NCI-H1105 (cell line): ENCODE measurements at places on chromosomes 11 and 22.
A peak's percentile ranks its signal among the peaks of the same experiment; 100 is the strongest.

GRCh38 chr11:2099516-2100349, 39.5 kb downstream of the IGF2 start:
- DNase-seq: peak; percentile 94

DNA sequence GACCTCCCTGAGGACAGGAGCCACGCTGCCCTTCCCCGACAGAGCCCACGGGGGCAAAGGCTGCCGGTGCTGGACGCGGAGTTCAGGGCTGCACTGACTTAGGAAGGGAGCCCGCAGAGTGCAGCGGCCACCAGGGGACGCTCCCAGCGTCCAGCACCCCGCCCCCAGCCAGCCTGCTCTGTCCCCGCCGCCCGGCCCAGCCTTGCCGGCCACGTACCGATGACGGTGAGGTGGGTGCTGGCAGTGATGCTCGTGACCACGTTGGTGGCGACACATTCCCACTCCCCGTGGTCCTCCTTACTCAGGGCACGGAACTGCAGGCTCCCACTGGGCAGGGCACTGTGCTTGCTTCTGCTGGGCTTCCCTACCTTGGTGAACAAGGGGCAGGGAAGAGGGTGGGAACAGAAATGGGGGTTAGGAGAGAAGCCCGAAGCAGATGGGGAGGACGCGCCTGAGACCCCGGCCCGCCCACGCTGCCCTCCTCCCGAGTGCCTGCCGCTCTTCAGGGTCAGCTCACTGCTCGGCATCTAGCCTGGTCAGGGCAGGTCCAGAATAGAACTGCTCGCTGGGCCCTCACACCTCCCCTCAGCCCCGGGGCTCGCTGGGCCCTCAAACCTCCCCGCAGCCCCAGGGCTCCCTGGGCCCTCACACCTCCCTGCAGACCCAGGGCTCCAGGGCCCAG, 25.9 kb downstream of the IGSF9B start:
- DNase-seq: no peak

- DNase-seq: no peak
These were observed 198.4 kb downstream of the SBF2 start for GRCh38 chr11:10095412-10096208.

DNA sequence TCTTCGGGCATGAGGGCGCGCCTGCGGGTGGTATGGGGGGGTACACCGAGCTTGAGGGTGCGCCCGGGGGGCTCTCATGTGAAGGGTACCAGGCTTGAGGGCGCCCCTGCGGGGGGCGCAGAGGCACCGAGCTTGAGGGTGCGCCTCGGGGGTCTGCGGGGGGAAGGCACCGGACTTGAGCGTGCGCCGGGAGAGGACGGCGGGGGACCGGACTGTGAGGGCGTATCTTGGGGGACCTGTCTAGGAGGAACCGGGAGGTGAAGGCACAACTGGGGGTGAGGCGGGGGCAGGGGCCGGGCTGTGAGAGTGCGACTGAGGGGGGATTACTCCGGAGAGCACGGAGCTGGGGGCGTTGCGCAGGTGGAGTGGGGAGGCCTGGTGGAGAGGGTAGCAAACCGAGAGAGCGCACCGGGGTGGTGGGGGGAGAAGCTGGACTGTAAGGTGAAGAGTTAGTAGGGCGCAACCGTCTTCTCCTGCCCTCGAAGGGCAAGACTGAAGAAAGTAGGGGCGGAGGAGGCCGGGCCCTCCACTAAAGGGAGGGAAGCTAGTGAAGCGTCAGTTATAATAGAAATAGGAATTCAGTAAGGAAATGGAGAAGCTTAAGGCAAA, 1.1 kb upstream of the DDX6 start:
- no peak for DNase-seq

- DNase-seq: no peak
These were observed 100.3 kb downstream of the FAT3 start for GRCh38 chr11:92324890-92325289.

GRCh38 chr22:32634421-32634981, 159.9 kb downstream of the FBXO7 start:
- no peak for DNase-seq

DNA sequence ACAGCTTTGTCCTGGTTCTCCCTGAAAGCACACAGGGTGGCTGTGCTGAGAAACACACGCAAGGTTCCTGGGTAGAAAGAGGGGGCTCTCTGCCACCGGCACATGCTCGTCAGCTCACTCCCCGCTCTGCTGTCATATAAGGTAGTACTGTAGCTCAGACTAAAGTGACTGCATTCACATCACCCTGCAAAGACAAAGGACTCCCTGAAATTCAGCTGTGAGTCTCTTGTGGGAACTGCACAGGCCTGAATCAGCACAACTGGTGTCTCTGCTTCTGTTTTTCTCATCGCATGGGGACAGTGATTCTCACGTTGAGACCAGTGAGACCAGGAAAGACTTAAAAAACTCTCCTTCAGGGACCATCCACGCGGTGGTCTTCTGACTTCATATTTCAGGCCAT, 124.1 kb upstream of the BID start:
- DNase-seq: no peak

GRCh38 chr22:21677606-21678443, 12.0 kb downstream of the PPIL2 start:
- DNase-seq: no peak

GRCh38 chr11:95647871-95648270, 141.7 kb downstream of the FAM76B start:
- no peak for DNase-seq

GRCh38 chr11:880447-880846, 30.2 kb downstream of the CHID1 start:
- no peak for DNase-seq

GRCh38 chr11:92473736-92474135, 249.1 kb downstream of the FAT3 start:
- DNase-seq: no peak

- no peak for DNase-seq
These were observed 37.4 kb downstream of the PRR5L start for GRCh38 chr11:36333468-36333867.

- DNase-seq: no peak
These were observed 49.7 kb downstream of the CYTH4 start for GRCh38 chr22:37331856-37332536.

DNA sequence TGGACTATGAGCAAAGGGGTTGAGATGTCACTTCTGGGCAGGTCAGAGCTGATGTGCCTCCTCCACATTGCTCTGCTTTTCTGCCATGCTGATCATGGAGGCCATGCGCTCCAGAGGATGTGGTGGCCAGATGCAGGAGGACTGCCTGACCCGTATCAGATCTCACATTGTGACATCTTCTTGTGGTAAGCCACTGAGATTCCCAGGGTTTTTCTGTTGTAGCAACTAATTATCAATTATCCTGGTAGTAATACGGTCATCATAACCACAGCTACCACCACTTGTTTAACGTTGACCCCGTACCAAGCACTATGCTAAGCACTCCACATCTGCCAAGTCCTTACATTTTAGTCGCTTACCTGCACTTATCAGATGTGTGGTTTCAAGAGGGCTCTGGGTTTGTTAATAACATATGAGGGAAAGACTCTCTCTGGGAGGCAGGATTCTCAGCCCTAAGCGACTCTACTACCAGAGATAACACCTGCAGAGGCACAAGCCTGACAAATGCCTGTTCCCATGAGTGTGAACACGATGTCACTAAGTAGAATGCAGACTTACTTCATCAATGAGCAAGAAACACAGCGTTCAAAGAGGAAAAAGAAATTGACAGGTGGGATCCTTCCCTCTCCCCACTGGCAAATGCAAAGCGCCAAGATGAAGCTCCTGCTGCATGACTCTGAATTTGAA, 63.6 kb upstream of the TIMP3 start:
- DNase-seq: no peak

- DNase-seq: no peak
These were observed 812 bp upstream of the SMTN start for GRCh38 chr22:31080164-31080847.

DNA sequence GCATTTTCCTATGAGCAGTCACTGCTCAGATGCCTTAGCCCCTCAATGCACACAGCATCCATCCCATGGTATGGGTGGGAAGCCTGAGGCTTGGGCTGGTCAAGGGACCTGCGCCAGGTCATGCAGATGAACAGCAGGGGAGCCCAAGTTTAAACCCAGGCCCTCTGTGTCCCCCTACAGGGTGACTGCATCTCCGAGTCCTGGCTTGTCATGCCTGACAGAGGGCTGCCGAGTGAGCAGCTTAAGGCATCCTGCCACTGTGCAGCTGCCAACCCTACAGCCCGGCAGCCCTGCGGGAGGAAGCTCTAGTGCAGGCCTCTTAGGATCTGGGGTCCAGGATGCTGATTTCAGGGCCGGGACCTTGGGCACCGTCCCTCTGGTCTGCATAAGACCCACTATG, 10.0 kb downstream of the IL2RB start:
- no peak for DNase-seq

GRCh38 chr11:92948116-92948515, 21.3 kb upstream of the MTNR1B start:
- no peak for DNase-seq

DNA sequence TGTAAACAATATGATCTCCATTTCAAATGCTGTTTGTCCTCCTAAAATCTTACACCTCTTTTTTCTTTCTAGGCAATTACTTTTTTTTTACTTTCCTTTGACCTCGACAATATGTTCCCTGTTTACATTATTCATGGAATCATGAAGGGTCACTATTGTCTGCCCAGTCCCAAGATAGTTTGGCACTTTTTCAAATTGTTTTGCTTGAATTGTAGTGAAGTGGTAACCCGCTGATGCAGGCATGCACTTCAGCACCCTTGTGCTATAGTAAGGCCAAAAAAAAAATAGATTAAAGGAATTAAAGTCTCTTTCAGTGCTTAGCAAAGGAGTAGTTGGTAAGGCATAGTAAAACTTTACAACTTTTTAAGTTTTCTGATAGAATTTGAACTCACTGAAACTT, 90.9 kb downstream of the PAX6 start:
- no peak for DNase-seq

- no peak for DNase-seq
These were observed 16.0 kb downstream of the SLC35F2 start for GRCh38 chr11:107842412-107843100.

DNA sequence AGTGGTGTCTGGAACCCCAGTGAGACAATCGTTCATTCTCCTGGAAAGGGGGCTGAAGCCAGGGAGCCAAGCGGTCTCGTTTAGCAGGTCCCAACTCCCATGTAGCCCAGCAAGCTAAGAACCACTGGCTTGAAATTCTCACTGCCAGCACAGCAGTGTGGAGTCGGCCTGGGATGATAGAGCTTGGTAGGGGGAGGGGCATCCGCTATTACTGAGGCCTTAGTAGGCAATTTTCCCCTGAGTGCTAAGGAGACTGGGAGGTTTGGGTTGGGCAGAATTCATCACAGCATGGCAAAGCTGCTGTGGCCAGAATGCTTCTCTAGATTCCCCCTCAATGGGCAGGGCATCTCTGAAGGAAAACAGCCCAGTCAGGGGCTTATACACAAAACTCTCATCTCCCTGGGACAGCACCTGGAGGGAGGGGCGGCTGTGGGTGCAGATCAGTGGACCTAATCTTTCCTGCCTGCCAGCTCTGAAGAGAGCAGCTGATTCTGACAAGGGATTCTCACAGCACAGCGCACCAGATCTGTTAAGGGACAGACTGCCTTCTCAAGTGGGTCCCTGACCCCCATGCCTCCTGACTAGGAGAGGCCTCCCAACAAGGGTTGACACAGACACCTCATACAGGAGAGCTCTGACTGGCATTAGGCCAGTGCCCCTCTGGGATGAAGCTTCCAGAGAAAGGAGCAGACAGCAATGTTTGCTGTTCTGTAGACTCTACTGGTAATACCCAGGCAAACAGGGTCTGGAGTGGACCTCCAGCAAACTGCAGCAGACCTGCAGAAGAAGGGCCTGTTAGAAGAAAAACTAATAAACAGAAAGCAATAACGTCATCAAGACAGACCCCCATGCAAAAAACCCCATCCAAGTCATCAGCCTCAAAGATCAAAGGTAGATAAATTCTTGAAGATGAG, 14.8 kb downstream of the OR52M1 start:
- no peak for DNase-seq

DNA sequence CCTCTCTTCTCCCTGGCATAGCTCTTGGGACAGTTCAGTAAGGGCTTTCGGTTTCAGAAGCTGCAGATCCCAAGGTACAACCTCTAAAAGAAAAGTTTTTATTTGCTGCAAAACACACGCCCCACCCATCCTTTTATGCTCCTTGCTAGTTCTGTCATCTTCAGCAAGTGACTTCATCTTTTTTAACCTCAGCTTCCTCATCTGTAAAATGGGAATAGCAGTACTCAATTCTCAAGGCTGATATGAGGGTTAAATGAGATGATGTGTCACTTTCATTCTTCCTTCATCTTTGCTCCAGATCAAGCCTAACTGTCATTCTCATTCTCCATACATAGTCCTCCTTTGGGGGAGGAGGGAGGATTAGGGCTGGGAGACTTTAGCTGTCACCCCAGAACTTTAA, 90.0 kb upstream of the ALX4 start:
- DNase-seq: no peak

- DNase-seq: no peak
These were observed 115.7 kb upstream of the RAG2 start for GRCh38 chr11:36713715-36714114.

- no peak for DNase-seq
These were observed 2.9 kb downstream of the PGR start for GRCh38 chr11:101126551-101127196.

- peak; percentile 12 for DNase-seq
These were observed 123.4 kb downstream of the COMMD9 start for GRCh38 chr11:36165621-36166397.

- no peak for DNase-seq
These were observed 251.5 kb upstream of the ISX start for GRCh38 chr22:34814260-34815025.

DNA sequence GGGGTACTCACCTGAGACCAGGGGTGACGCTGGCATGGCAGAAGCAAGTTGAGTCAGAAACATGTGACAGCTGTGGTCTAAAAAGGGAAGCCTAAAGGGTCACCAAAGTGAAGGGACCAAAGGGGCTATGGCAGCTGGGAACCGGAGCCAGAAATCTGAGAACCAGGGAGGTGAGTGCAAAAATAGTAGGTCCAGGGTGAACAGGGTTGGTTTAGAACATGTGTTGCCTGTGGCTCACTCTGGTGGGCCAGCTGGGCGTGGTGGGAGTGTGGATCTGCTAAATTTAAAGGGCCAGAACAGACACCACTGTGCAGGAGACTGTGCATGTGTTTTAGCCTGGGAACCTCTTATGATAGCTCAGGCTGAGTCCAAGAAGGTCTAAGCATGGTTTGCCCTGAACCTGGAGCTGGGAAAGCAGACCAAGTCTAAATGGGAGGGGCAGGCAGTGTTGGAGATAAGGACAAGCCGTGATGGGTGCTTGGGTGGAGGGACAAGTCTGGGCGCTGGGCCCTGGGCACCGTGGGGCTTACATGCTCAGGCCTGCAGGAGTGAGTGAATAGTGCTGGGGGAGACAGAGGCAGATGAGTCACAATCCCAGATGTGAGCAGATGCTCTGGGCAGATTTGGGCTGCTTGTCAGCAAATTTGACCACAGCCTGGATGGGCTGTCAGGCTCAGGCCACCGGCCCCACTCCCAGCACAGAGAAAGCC, 41.4 kb upstream of the ZBED5 start:
- peak; percentile 13 for DNase-seq

- no peak for DNase-seq
These were observed 72.1 kb downstream of the LRRC32 start for GRCh38 chr11:76598426-76598839.

DNA sequence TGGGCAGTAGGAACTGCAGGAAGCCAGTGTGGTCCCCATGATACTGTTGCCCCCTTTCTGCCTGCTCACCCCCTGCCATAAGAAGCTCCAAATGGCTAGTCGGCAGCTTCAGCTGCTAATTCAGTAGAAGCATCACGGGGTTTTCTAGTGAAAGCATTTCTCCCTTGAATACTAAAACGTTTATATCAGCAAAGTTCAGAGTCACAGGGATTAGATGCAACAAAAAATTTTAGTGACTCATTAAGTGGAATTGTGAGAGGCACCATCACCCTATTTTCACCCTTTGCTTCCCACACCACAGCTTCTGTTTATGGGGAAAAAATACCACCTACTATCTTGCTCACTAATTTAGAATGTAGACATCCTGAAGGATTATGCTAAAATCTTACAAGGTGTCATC, 25.2 kb downstream of the RAB39A start:
- DNase-seq: no peak
